ENCODE measurements at places on chromosomes 4 and X.

GRCh38 chr4:25809996-25810395 lies 52.8 kb downstream of the SEL1L3 start:
- DNase-seq, result no peak

- DNase-seq, result peak; percentile 83
Measured at GRCh38 chr4:33302321-33302720, 2582.2 kb downstream of the PCDH7 start.

DNA sequence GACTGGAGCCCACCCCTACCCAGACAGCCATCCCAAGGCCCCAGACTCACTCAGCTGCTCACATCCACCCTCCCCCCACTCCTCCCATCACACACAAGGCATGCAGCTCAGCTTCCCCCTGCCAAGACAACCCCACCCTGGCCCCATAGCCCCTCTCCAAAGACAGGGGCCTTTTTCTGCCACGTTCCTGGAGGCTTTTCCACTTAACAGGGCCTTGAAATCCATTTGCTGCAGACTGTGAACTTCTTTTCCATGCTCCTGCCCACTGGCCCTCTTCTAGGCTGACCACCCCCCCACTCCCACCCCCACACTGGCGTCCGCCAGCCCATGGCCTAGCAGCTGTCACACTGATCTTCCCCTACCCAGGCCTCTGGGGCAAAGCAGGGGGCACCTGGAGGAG lies 76.0 kb downstream of the PJA1 start:
- no peak for DNase-seq

GRCh38 chr4:76141241-76141640 lies 7.0 kb downstream of the NUP54 start:
- DNase-seq, result no peak

GRCh38 chr4:53821179-53821851 lies 230.0 kb upstream of the LNX1 start:
- no peak for DNase-seq

DNA sequence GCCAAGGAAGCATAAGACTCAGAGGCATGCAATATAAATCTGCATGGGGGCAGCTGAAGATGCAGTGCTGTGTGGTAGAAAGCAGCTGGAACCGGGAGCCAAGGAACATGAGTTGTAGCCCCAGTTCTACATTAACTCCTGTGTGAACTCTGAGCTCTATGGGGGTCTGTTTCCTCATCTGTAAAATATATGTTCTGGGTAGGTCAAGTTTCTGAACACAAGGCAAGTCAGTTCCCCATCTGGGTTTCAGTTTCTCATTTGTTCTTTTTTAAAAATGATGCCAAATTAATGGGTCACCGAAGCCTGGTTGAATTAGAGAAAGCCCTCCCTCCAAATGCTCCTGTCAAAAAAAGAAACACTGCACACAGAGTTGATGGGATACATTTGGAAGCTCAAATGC lies 24.0 kb downstream of the UNC5C start:
- DNase-seq, result peak; percentile 79

DNA sequence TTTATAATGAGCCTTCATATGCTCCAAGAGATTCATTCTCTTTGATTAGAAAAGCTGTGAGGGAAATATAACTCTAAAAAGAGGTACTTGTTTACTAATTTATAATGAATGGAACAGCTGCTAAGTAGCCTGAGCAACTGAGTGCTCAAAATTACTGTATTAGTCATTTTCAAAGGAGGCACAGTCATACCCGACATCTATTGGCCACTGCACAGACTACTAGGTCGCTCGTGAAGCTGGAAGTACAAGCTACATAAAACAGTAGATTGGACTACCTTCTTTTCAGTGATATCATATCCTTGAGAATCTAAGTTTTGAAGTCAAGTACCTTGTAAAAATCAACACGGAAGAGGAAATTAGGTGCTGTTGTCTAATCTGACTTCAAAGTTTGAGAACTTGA lies 52.0 kb upstream of the GLRB start:
- DNase-seq, result no peak

GRCh38 chr4:146638786-146639505 lies at the start of gene POU4F2:
Gene POU4F2, plus strand, starts transcription at chr4:146638893. Its CDS starts 248 bp downstream, at chr4:146639141.
- DNase-seq, result no peak

DNA sequence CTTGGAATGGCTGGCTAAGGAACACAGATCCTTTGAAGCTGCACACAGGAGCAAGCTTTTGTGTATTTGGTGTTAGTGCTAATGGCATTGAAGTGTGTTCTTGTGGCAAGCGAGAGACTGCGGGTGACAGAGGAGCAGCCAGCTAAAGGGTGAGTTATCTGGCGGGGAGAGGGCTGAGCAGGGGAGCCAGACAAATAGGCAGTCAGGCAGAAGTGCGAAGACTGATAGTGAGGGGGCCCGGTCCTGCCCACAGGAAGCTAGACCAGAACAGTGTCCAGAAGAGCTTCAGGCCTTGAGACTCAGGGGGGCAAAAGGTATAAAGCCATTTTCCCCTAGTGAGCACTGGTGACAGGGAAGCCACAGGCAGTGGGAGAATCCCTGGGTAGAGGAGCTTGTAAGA lies 49.6 kb upstream of the MAMLD1 start:
- DNase-seq, result no peak

DNA sequence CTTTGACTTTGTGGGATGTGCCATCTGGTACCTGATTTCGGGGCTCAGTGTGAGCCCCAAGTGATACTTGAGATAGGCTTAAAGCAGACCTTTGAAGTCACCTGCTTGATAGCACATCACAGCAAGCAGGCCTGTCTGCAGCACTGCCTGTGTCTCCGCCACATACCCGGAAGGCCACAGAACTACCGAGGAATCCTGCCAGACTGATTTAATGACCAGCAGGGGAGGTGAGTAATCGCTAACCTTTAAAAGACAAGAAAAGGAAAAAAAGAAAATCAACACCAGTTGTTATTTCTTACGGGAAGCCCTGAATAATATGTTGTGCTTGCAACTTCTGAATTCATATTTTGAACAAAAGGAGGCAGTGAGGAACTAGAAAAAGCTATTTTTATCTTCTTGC lies 6.8 kb downstream of the PTCHD1 start:
- no peak for DNase-seq

GRCh38 chr4:168930413-168931196 lies 79.5 kb downstream of the CBR4 start:
- DNase-seq, result no peak

DNA sequence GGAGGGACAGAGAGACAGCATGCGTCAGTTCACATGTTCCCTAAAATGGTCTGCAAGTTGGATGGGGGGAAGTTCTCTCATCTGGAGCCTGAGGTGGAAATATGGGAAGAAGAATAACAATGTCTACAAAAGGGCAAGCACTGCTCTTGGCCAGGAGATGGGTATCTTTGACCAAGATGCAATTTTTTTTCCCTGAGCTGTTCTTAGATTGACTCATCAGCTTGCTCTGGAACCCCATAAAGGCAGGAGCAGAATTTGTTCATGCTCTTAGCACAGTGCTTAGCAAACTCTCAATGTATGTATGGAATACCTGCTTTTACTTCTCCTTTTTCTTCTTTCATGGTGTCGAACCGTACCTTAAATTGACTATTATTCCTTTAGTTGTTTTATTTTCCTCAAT lies 90.5 kb upstream of the ZNF827 start:
- DNase-seq, result no peak

GRCh38 chr4:26542991-26543390 lies 40.9 kb upstream of the TBC1D19 start:
- no peak for DNase-seq

DNA sequence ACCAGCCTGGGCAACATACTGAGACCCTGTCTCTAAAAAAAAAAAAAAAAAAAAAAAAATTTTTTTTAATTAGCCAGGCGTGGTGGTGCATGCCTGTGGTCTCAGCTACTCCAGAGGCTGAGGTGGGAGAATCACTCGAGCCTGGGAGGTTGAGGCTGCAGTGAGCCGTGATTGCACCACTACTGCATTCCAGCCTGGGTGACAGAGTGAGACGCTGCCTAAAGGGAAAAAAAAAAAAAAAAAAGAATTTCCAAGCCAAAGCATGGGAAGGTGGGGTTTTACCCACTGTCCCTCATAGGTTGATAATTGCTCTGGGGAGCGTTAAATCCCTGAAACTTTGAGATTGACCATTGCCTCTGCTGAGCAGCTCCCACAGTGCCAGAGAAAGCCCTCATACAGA lies 427.5 kb downstream of the BCOR start:
- DNase-seq, result no peak

- no peak for DNase-seq
Measured at GRCh38 chr4:153759407-153760316, at the start of gene RNF175. Gene RNF175, minus strand, starts transcription at chr4:153760024. Its CDS starts 162 bp downstream, at chr4:153759862.

- DNase-seq, result no peak
Measured at GRCh38 chr4:83255584-83255983, 29.0 kb downstream of the COQ2 start.

DNA sequence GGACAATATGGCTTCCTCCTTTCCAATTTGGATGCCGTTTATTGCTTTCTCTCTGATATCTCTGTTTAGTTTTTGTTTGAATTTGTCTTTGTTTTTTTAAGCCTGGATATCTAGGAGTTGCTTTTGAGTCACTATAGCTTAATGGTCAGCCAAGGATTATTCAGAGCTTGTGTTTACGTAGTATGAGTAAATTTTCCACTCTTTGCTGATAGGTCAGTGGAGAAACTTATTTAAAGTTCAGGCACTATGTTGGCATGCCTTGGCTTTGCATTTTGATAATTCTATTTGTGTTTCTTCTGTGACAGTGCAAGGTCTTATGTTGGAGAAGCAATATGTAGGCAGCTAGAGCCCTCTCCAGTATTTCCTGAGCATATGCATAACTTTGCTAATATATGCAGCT lies 315.2 kb downstream of the GRID2 start:
- DNase-seq, result no peak

GRCh38 chr4:184503869-184504300 lies 29.5 kb upstream of the IRF2 start:
- DNase-seq, result peak; percentile 79

GRCh38 chrX:129996120-129996519 lies 13.7 kb downstream of the BCORL1 start:
- peak; percentile 25 for DNase-seq

GRCh38 chr4:25184056-25184455 lies 23.8 kb upstream of the SEPSECS start:
- DNase-seq, result no peak

DNA sequence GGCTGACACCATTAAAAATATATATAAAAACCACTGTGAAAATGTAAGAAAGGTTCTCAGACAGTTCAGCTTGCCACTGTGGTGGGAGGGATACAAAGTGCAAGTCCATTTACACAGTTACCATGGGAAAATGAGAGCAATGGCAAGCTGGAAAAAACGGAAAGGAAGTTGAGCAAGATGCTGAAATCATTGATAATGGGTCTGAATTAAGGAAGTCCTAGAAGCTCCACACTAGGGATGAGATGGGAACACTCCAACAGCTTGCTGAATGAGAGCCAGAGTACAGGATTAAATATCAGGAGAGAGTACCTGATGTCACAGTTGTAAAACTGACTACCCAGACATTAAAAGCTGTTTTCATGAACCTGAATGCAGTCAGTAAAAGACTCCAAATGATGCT lies 218.6 kb downstream of the PRDM5 start:
- peak; percentile 34 for DNase-seq

GRCh38 chr4:86755388-86755787 lies 93.8 kb downstream of the SLC10A6 start:
- DNase-seq, result no peak

GRCh38 chr4:20532871-20533870 lies 167.1 kb upstream of the PACRGL start:
- DNase-seq, result no peak

All from MV-4-11 (cell line).